ENCODE measurements at places on chromosomes 7 and 10.

DNA sequence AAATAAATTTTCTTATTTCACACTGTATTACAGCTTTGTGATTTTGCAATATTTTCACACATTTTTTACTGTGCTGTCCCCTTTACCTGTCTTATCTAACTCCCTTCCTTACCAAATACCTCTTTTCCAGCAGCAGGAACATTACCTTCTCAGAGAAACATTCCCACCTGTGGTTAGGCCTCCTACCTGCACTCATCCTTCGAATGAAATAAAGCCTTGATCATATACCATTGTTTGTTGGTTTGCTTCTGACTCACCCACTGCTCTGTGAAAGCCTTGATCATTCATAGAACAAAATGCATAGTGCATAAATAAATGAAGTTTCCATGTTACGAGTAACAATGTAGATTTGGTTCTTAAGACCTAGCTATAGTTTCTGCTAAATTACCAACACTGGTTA lies 256.3 kb downstream of the ARL4A start:
- no peak for DNase-seq

DNA sequence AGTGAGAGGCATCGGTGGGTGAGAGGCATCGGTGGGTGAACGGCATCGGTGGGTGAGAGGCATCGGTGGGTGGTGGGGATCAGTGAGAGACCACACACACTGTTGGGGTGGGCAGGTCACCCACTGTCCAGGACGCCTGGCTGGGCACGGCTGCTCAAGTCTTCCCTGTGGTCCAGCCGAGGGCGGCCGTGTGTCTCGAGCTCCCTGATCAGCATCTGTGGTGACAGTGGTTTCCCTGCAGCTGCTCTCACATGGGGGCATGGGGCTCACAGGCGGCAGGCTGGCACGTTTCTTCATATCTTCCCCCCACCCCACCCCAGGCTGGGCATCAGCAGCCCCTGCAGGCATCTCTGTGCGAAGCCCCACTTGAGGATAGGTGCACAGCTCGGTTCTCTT lies 78.2 kb downstream of the NKX6-2 start:
- no peak for DNase-seq

- no peak for DNase-seq
Observed at GRCh38 chr7:130988443-130988842, 254.4 kb upstream of the KLF14 start.

DNA sequence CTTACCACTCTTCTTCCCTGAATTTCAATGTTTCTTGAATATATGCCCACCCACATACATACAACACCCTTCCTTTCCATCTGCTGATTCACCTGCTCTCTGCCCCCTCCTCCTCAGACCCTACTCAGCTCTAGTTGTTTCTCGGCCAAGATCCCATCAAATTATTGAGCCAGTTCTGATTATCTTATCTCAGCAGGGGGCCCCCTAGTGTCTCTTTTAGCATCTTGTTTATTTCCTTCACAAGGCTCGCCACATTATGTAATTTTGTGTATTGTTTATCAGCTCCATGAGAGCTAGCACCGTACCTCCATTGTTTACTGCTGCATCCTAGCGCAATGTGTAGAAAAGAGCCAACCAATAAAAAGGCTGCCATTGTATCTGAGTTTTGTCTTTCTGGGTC lies 71.9 kb downstream of the FAM13C start:
- peak; percentile 65 for DNase-seq

DNA sequence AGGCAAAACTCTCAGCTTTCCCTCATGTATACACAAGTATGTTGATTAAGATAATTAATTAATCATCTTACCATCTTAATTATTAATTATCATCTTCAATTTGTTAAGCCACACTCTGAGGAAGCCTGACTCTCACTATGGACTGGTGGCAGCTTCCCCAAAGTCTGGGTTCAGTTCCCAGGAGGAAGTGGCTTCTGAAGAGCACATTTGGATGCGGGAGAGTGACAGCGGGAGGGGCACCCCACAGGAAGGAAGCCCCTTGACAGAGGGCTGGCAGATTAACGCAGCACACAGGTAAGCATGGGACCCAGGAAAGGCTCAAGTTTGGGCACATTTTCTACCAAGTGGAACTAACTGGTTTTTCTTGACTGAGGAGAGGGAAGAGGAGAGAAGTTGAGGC lies 13.4 kb upstream of the SLIT1 start:
- no peak for DNase-seq

GRCh38 chr10:127524908-127525665 lies 24.0 kb upstream of the NPS start:
- DNase-seq, result no peak

DNA sequence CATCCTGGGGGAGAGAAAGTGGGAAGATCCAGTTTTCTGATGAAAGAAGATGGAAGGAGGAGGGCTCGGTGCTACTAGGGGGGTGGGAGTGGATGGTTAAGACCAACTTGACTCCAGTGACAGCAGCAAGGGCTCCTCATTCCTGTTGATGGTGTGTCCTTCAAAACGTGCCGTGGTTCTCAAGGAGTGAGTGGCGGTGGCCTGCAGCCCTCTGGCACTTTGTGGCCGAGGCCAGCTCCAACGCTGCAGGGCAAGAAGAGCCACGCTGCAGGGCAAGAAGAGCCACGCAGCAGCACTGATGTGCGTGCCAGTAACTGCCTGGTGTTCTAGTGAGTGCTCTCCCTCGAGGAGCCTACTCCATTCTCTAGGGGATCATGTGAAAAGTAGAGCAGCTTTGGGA lies 72.1 kb downstream of the GRK5 start:
- no peak for DNase-seq

GRCh38 chr10:103890194-103890658 lies 27.8 kb downstream of the STN1 start:
- no peak for DNase-seq

- DNase-seq, result no peak
Observed at GRCh38 chr10:97292862-97293198, 393 bp upstream of the ARHGAP19 start.

DNA sequence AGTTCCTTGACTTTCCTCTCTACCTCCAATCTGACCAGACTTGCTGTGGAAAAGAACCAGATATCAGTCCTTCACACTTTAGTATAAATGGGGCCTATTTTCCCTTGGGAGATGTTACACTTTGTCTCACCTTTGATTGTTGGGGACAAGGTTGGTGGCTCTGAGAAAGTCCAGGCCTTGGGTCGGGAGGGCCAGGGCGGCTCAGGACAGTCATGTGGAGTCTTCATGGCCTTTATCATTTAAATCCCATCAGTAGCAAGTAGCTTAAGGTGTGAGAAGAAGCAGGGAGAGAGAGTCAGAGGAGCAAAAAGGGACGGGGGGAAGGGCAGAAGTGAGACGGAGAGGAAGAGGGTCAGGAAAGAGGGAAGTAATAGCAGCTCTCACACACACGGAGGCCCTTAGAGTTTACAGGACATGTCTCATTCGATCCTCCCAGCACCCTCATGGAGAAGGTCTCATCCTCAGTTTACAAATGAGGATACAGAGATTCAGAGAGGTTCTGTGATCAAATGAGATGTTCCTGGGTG lies 40.5 kb downstream of the TBATA start:
- DNase-seq, result no peak

- no peak for DNase-seq
Observed at GRCh38 chr7:48041653-48041970, 6.3 kb downstream of the C7orf57 start.

GRCh38 chr7:130476297-130477150 lies 15.4 kb upstream of the MEST start:
- no peak for DNase-seq

- no peak for DNase-seq
Observed at GRCh38 chr7:85184599-85185423, 2.0 kb downstream of the SEMA3D start.

DNA sequence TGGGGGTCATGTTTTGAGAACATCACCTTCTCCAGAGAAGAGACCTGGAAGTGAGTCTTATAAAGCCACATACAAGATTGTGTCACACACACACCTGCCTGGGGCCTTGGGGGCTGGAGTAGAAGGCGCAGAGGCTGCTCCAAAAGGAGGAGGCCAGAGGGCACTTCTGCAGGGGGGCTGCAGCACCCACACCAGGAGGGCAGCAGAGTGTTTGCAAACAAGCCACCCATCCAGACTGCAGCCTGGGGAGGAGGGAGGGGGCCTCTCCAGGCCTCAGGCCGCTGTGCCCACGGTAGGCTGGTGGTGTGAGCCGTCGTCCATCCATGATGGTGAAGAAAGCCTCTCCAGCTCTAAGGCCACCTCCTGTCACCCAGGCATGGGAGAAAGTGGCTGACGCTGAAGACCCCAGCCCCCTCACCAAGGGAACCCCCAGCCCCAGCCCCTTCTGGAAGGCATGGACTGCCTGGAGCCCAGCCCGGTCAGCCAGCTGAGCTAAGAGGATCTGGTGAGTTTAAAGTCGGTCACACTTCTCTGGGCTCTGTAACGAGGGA lies 77.5 kb downstream of the FOXL3 start:
- no peak for DNase-seq

- DNase-seq, result no peak
Observed at GRCh38 chr7:2605608-2606538, 25.9 kb upstream of the TTYH3 start.

- DNase-seq, result no peak
Observed at GRCh38 chr10:130027716-130028464, 63.8 kb upstream of the EBF3 start.

DNA sequence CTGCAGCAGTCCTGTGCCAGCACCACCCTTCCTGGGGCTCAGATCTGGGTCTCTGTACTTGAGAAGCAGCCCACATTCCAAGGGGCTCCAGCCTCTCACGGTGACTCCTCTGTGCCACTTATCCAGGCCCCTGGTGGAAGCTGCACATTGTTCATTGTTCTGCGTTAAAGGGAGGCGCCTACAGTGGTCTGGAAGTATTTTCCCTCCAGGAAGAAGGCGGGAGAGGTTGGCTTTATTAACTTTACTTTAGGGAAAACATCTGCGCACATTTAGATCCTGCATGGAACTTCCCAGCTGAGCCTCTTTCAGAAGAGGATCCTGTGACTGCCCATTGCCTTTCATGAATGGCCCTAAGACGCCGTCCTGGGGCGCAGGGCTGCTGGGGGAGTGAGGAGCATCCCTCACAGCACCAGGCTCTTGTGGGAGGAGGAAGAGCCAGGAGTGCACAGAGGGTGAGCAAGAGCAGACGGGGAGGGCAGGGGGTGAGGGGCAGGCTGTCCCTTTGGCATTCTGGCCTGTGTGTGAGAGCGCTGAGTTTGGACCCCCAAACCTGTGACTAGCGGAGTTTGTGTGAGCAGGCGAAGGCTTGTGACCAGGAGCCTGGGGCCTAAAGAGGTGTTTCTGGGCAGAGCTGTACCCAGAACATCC lies 98.6 kb upstream of the BTBD16 start:
- DNase-seq, result no peak

DNA sequence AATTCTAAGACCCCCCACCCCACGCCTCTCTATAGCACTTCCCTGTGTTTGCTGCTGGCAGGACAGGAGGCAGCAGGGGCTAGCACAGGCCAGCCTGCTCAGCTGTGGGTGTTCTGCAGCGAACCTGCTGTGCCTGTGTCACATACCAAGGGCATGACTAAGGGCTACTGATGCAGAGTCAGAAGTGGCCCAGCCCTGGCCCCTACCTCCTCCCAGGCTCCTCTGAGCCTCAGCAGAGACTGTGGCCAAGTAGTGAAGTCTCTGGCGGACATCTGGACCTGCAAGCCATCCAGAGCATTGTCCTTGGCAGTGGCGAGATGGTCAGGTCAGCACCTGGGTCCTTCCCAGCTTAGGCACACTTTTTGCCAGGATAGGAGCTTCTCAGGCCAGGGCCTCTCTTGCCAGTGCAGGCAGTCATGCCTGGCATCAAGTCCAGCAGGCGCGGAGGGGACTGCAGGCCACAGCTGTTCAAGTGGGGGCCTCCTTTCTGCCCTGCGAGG lies 116.3 kb upstream of the RET start:
- DNase-seq, result no peak

GRCh38 chr7:26937939-26938623 lies 73.7 kb upstream of the SKAP2 start:
- no peak for DNase-seq

DNA sequence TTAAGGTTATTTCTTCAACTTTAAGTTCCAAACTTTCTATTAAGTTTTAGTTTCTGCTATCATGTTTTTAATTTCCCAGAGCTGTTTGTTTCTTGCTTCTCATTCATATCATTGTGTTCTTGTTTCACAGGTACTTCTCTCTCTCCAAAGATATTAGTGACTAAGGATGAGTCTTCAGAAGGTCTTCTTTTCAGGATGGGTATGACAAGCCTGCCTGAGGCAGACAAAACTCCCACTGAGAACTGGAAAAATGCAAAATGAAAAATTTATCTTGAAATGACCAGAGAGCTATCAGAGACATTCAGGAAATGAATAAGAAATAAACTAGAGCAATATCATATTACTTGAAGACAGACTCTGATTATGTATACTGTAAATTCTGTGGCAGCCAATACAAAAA lies 110.8 kb upstream of the EGFR start:
- DNase-seq, result no peak

- no peak for DNase-seq
Observed at GRCh38 chr7:106424476-106425016, 139.8 kb upstream of the NAMPT start.

DNA sequence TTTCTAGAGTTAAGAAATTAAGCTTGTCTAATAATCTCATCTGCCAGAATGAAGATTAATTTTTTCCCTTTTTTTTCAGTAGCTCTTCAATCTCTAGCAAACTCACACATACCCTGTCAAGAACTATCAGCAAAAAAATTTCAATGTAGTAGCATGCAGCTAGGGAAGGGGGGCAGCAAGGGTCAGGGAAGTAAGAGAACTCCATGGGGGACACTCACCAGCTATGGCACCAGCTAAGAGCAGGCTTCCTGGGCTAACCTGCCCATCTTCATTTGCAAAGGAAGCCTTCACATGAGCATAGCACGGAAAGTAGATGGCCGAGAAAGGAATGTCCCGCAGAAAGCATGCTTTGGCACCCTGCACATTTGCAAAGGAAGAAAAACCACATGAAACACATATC lies 190.4 kb downstream of the SLC25A13 start:
- DNase-seq, result no peak

GRCh38 chr10:133142523-133143199 lies 17.4 kb upstream of the KNDC1 start:
- no peak for DNase-seq

DNA sequence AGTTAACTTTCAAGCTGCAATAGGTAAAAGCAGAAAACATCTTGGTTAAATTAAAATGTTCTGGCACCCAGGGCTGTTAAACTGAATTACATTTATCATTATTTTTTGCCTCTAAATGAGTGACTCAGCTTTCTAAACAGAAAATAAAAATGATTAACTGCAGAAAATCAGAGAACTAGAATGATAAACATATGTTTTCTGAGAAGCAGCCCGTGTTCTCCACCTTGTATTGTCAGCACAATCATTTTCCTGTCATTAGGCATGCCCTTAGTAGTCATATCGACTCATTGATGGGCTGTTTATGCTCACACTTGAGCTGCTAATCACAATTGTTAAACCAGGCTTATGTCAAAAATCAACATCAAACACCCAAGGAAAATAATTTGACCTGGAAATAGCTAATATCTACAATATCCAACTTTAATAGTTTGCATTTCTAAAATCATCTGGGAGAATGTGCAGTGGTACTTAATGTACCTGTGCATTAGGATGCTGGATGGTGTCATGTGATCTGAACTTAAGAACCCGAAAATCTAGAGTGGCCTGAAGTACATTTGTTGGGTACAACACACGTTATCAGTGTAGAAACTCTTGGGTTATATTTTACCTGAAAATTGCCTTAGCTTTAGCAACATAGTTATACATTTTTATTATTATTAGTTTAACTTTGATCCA lies 2.3 kb downstream of the MDFIC start:
- DNase-seq, result no peak

All from pons (tissue), 1 donor.